ENCODE measurements at places on chromosomes 1 and 21. TPM values are rescaled to one million over a fixed set of nuclear protein-coding genes. Genes with fewer than 3 reads are reported as not detected.

DNA sequence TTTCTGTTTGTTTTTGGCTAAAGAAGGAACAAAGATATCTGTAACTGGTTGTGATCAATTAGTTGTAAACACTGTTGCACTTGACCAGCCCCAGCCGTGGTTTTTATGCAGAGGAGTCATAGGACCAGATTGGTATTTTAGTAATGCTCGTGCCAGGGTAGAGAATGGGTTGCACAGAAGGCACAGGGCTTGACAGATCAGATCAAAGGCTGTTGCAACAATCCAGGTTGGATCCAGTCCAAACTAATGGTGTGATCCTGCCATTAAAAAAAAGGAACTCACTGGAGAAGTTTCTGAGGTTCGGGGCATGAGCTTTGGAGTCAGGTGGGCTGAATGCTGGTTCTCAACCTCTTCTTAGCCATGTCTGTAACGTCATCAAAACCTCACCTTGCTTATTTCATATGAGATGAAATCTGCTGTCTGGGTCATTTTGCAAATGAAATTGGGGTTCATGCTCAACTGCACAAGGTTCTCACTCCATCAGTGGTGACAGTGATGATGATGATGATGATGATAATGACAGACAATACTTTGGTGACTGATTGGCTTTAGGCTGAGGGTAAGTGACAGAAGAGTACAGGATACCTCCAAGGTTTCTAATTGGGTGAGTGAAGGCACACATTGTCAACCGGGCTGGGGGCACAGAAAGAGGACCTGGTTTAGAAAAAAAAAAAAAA lies 43.1 kb downstream of the ZNF281 start:
- DNase-seq: no peak

DNA sequence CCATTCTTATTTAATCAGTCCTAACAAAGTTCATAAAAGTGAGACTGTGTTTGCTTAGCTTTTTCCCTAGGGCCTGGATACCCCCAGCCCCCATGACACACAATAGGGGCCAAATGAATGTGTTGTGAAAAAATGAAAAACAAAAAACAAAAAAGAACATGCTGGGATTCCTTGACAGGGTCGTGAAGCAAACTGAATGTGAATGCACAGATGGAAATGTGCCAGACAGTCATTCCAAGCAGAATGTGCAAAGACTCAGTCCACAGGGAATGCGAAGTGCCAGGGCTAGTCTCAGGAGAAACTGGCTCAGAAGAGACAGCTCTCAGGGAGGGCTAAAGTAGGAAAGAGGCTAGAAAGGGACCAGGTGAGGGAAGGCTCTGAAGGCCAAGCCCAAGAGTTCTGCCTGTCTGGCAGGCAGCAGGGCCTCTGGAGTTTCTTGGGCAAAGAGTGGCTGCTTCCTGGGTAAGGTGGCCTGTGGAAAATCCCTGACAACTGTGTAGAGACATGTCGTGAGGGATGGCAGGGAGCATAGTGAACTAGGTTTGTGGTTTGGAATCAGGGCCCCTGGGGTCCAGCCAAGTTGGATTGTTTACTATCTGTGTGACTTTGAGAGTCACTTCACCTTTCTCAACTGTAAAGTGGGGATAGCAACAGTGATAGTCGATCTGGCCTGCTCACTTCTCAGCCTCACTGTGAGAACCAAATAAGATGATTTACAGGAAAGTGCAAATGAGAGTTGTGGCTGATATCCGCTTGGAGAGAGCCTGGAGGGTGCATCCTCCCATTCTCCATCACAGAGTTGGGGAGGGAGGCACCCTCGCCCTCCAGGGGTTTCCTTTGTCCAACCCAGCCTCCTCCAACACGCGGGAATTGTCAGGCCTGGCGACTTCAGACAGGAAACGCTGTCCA lies 1.2 kb upstream of the ADAM15 start:
- no peak for DNase-seq

GRCh38 chr1:119329541-119330461 lies 38.8 kb upstream of the HAO2 start:
- no peak for DNase-seq

- DNase-seq: no peak
Observed at GRCh38 chr1:55781944-55782482, 566.8 kb upstream of the USP24 start.

- DNase-seq: no peak
Observed at GRCh38 chr1:119160866-119161265, 20.4 kb upstream of the WARS2 start.

DNA sequence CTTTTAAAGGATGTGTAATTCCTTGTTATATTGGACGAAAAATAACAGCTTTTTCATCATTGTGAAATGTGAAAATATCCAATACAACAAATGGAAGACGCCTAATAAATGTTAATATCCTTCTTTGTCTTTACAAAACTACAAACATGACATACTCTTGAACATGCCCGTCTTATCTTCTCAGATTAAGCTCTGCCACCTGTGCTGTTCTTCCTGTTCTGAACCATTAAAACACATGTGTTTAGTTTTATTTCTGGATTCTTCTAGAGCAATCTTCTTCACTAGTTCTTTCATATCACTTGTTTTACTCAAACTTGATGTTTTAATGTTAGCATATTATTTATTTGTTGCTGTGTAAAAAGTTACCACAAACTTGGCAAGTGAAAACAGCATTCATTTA lies 147.0 kb downstream of the CLEC20A start:
- DNase-seq: no peak

DNA sequence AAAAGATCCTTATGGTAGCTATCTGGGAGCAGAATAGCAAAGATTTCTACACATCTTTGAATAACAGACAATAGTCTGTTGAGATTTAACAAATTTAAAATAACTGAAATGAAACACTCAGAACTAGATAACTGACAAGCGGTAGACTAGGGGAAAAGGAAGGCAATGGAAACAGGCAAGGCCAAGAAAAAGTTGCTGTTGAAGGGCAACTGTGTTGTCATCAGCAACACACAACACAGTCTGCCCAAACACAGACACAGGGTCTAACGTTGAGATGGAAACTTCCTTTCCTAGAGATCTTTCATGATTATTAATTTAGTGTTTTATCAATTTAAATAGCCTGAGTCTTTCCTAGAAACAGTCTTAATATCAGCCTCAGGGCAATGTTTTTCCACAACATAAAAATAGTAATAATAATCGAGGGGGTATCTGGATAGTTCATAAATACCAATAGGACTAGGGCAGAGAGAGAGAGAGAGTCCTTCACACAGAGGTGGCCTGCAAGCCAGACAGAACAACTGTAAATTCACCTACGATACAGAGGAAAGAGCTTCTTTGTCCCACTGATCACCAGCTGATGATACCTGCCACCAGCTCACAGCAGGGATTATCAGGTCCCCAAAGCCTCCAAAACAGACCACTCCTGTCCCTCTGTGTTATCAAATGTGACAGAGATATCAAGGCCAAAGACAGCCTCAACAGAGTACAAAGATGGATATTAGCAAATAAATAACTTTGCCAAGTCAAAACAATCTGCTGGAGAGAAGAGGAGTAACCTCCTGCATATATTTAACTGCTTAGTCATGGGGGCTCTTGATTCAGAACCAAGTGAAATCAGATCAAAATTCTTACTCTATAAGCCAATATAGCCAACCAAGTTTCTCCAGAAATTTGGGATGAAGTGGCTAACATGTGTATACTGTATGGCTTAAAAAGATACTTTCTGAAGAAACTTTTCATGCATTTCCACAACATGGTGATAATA lies 245.3 kb downstream of the SLC45A1 start:
- no peak for DNase-seq

DNA sequence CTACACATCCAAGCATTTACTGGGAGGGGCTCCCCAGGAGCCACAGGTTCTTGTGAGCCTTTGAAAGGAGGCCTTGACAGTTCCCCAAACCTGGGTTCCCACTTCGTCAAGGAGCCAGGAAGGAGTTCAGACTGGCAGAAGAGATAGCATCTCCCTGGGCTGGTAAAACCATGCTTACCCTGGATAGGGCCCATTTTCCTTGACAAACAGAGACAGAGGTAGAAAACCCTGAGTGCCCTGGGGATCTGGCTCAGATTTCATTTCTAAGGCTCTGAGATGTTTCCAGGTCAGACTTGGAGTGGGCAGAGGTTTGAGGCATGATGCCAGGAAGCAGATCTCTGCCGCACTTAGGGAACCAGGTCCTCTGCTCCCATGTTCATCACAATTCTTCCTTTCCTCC lies 2.7 kb downstream of the ETNK2 start:
- DNase-seq: no peak

DNA sequence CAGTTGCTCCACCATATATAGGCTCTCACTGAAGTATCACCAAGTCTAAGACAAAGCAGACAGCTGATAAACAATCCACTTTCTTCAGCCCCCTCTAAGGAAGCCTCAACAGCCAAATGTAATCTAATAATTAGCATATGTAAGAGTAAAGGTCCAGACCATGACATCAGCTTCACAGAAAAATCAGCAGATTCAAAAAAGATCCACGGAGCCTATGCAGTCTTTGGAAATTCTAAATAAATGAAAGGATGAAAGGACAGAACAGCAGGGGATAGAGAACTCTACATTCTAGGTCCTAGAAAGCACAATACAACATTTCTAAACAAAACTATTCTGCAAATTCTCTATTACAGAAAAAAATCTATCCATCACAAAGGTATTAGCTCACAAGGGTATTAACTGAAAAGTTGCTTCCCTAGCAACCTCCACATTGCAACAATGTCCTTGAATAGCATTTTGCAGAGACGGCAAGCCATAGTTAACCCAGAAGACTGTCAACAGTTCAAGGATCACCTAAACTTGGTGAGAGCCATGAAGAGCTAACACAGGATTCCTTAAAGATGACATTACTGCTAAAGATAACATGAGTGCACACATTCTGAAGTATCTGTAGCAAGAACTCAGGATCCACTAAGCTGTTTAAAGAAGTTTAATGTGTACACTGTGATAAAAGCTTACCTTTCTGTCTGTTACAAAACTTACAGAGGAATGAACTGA lies 74.3 kb downstream of the SIPA1L2 start:
- DNase-seq: no peak

DNA sequence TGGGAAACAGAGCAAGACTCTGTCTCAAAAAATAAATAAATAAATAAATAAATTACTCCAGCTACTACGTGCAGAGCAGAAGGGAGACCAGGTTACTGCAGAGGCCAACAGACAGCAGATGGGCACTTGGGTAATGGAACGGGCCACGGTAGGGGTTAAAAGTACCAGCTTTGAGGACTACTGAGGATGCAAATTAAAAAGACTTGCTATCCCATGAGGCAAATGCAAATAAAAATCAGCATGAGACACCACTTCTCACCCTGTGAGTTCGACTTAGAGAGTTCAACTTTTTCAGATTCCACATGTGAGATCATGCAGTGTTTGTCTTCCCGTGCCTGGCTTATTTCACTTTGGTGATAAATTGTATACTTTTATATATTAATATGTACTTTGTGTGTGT lies 6.6 kb downstream of the SLC2A5 start:
- no peak for DNase-seq

Gene AQP10
- total RNA-seq: not detected

Gene DIO1
- total RNA-seq: not detected

Gene KRTAP21-2
- not detected for total RNA-seq

Gene FDPS
- total RNA-seq: 342 TPM
